ENCODE measurements at places on chromosomes 1 and 21. TPM values are rescaled to one million over a fixed set of nuclear protein-coding genes. Genes with fewer than 3 reads are reported as not detected.

Gene PPIAL4G
- 10.4 TPM for total RNA-seq

DNA sequence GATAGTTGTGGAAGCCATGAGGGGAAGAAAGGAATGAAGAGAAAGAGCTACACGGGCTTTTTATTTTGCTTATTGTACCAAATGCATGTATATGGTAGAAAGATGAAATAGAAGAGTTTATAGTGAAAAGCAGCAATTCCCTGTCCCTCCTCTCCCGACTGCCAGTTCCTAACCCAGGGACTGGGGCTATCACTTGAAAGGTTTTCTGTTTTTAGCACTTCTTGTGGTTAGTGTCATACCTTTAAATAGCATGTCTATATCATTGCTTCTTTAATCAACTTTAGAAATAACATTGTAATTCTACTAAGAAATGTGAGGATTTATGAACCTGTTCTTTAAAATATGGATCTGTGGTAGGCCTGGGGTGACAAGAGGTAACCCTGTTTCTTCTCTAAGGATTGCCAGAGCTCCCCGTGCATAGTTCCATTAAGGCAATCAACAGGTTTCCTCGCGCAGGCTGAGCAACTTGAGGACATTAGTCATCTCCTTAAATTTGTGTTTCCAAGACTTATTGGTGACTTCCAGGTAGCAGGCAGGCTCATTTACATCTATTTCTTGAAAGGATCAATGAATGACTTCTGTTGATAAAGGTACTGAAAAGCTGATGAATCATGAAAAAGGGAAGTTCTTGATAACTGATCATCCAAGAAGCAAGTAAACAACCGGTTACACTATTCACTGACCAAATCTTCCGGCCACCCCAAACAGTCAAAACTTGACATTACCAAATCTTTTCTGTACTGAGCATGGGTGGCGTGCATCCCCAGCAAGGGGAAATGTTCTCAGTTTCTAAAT is 37.8 kb upstream of the S1PR1 start:
- DNase-seq = no peak

GRCh38 chr1:212862111-212862690 is 4.1 kb downstream of the FLVCR1 start:
- DNase-seq = no peak

GRCh38 chr1:207328908-207329440 is 7.5 kb downstream of the CD55 start:
- DNase-seq = no peak

DNA sequence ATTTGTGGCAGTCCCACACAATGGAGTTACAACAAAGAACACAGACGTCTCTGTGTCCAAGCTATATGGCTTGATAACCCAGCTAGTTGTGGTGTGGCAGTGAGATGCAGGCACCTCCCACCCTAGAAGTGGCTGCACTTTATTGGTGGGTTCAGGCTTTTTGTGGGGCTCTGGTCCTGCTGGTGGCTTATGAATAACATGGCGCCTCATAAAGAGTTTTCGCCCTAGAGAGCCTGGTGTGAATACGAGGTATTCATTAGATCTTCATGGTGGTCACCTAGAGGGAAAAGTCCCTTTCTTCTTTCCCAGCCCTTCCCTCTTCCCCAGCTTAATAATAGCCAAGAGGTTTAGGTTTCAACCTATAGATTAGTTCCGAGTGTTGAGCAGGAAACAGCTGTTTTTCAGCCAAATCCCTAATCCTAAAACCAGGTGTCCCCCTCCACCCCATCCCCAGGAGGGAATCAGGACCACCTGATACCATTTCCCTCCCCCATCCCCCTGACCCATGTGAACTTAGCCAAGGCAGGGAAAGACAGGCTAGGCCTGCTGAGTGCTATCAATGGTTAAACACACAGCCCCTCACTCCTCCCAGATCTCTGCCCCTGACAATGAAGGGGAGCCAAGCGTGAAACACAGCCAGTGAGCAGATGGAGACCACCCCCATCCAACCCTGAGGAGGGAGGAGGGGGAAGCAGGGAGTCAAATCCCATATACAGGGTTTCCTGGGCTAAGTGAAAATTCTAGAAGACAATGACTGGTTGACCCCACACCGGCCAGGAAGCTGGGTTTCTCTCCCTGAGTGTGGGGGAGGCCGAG is 58.2 kb downstream of the NFASC start:
- no peak for DNase-seq

DNA sequence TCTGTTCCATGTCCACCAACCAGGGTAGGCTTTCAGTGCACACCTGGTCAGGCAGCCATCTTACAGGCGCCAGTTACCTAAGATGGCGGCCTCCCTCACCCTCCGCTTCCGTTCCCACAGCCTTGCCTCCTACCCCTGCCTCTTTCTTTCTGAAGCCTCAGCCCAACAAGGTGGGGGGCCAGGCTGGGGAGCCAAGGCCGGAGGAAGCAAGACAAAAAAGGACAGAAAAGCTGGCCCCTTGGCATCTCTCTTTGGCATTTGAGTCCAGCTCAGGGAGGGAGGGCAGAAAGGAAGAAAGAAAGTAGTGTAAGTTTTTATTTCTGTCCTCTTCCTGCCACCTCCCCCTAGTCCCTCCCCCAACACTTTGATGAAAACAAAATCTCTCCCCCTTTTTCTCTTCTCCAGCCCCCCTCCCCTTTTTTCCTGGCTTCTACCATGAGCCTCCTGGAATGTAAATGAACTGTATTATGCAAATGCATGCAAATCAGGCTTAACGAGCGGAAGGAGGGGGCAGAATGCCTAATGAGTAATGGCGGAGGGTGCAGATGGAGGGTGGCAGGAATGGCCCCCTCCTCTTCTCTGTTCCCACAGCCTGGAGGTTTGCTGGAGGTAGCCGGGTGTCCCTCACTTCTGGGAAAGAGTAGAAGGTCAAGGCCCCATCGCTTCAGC is 43.8 kb downstream of the RHBG start:
- DNase-seq = no peak

Measured in umbilical cord (tissue), 2 donors.